Stimulated activated CD8-positive, alpha-beta memory T cell treated with anti-CD3 and anti-CD28 coated beads, Interleukin-12 subunit alpha, Interleukin-12 subunit beta, amount 100 ng/mL, for 4 hours (primary cell): ENCODE measurements at places on chromosomes 13 and 19.

DNA sequence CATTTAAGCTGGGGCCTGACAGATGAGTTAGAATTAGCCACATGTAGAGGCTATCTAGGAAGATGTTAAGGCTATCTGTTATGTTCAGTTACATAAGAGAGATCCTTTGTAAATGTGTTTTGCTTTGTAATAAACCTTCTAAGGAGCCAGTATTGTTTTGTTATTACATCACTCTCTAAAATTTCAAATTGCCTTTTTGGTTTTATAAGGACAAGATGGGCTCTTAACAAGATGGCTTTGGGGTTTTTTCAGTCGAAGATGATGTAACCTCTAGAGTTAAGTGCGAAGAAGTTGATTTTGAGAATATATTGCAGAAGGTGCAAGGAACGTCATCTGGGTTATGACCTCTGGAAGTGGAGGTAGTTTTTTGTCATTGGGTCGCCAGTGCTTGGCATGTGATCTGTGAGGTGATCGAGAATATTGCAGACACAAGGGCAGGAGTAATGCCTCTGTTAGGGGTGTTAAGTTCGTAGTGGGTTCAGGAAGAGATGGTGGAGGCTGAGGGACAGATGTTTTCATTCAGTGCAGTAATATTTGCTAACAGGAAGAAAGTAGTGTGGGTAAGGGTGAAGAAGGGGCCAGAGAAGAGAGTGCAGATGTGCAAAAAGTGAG, 12.7 kb downstream of the LSM14A start:
- DNase-seq, result no peak

DNA sequence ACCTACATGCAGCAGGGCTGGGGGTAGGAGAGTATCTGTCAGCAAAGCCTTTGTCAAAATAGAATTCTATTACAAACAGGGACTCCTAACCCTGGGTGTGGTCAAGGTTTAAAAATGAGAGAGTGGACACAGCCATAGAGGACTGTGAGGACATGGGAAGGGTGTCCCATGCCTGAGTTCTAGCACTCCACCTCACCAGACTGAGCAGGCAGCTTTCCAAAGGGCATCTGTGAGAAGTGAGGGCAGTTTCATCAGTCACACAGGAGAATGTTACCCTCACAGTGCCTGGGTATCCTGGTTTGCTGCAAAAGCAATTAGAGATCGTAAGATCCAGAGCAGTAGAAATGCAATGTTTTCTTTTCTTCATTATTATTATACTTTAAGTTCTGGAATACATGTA, 174.9 kb upstream of the UBL3 start:
- no peak for DNase-seq

DNA sequence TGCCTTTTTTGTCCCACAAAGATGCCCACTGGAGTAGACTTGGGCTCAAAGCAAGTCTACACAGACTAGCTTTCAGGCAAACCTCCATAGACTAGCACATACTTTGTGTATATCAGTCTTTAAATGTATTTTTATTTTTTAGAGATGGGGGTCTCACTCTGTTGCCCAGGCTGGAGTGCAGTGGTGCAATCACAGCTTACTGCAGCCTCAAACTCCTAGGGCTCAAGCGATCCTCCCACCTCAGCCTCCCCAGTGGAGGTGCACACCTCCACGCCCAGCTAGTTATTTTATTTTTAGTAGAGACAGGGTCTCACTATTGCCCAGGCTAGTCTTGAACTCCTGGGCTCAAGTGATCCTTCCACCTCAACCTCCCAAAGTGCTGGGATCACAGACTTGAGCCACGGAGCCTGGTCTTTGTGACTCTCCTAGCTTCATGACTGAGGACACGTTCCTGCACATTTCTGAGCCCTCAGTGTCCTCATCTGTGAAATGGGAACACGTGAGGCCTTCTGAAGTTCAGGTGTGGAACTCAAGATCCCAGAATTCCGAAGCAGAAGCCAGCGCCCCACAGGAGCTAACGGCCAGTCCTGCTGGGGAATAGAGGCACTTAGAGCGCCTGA, 5.1 kb upstream of the TPM4 start:
- DNase-seq, result no peak

DNA sequence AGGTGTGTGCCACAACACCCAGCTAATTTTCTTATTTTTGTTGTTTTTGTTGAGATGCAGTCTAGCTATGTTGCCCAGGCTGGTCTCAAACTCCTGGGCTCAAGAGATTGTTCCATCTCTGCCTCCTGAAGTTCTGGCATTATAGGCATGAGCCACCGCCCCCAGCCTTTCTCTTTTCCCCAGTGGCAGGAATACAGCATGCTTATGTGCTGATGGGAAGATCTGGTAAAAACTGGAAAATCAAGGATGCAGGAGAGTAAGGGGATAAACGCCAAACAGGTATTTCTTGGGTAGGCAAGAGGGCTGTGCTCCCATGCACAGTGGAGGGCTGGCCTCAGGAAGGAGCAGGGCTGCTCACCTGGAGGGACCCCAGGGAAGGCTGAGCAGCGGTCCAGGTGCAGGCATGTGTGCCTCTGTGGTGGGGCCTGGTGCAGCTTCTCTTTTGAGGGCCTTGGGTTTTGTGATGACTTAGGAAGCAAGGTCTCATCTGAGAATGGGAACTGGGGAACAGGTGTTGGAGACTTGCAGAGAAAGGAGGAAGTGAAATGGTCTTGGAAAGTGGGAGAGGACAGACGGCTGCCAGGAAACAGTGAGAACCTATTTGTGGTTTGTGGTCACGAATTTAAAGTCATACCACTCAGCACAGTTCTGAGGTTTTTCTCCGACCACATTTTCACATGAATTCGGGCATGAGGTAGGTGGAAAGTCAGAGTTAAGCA, 106.5 kb downstream of the TEX26 start:
- no peak for DNase-seq

DNA sequence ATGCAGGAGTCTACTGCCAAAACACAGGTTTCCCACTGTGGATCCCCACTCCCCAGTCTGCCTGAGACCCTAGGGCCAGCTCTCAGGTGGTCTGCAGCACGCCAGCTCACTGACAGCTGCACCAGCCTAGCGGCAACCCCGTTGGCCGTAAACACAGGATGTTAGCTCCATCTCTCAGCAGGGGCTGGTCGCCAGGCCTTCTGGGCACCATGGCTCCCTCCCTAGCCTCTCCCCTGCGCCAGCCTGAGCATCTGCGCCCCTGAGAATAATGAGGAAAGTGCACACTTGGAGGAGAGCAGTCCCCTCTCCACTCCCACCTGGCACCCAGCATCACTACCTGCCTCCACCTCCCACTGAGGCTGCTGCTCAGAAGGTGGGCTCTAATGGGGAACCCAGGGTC, 20.8 kb upstream of the EPHX3 start:
- DNase-seq, result no peak

GRCh38 chr13:33072282-33072681, 56.1 kb downstream of the KL start:
- DNase-seq, result no peak

DNA sequence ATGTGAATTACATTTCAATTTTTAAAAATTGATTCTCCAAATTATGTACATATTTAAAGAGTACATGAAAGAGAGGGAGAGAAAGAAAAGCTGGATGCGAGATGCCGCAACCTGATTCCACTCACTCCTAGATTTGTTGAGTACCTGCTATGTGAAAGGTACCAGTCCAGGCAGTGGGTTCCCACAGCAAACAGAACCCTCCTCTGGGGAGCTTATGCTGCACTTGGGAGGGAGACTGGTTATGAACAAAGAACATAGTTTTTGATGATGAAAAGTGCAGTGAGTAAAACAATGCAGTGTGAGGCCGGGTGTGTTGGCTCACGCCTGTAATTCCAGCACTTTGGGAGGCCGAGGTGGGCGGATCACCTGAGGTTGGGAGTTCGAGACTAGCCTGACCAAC, 43.4 kb downstream of the ACTN4 start:
- no peak for DNase-seq

- no peak for DNase-seq
These were observed 481 bp downstream of the ALOX5AP start for GRCh38 chr13:30735872-30736175.

GRCh38 chr19:33780251-33780650, 16.4 kb upstream of the KCTD15 start:
- no peak for DNase-seq

- DNase-seq, result no peak
These were observed 7.5 kb upstream of the EMC10 start for GRCh38 chr19:50468818-50469217.

DNA sequence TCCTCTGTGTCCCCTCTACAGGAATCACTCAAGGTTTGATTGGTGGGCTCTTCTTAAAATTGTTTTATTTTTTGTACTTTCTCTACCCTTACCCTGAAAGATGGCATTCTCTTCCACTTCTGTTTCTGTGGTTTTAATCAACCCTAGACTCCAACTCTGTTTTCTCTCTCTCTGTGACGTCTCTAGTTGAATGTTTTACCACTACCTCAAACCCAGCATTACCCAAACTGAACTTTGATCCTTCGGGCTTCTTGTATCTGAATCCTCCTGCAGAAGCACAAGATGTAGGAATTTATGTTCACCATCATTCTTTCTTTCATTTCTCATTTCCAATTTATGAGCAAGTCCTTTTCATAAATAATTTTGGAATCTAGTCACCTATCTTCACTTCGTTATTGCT, 39.9 kb downstream of the PCCA start:
- no peak for DNase-seq

DNA sequence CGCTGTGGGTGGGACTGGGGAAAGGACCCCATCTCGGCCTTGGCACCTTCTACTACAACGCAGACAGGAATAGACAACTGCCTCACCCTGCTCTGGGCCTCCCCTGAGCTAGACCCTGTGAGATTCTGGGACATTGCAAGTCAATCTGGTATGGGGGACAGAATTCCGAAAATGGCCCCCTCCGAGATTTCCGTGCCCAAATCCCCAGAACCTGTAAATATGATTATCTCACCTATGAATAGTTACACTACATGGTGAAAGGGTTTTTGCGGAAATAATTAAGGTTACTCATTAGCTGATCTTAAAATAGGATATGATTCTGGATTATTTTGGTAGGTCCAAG, 618 bp upstream of the ZBTB45 start:
- DNase-seq, result no peak

DNA sequence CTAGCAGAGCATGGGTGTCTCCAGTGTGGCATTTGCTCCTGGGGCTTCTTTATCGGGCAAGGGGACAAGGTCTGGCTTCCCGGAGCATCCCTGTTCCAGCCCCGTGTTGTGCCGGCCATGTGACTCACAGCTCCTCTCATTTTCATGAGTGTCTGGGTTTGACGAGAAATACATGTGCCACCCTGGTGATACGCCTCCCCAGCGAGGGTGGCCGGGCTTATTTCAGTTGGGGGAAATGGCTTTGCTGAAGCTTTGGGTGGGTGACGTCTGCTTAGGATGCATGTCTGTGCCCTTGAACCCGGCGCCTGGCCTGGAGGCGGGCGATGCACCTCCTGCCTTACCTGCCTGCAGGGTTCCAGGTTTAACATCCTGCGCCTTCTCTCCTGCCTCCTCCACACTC, 61.9 kb upstream of the LDLR start:
- no peak for DNase-seq

GRCh38 chr19:5895409-5895808, 8.2 kb downstream of the NDUFA11 start:
- DNase-seq, result no peak

- DNase-seq, result no peak
These were observed 230.7 kb downstream of the NDFIP2 start for GRCh38 chr13:79711631-79712030.

GRCh38 chr19:5369962-5370367, 29.4 kb upstream of the PTPRS start:
- DNase-seq, result peak; percentile 5

DNA sequence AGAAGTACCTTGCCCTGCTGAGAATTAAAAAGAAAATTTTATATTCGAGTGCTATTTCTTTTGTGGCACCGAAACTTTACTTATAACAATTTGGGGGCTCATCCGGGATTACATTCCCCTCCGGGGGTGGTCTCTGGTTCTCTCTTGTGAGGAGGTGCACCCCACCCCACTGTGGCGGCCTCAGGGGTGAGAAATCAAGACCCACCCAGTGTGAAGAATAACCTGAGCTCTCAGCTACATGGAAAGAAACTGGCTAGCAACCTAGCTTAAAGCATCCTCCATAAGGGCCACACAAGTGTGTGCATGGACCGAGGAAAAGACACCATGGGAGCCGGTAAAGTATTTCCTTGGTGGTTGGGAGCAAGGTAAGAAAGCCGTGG, 50.9 kb upstream of the ANKRD10 start:
- DNase-seq, result no peak
